ENCODE measurements at places on chromosomes 4 and X. TPM values are rescaled to one million over a fixed set of nuclear protein-coding genes. Genes with fewer than 3 reads are reported as not detected.

- no peak overlapping the region for H3K4me3 ChIP-seq
- H3K4me1 ChIP-seq, result no peaks in the 10 kb centered on the region
- no peaks in the 10 kb centered on the region for H3K27me3 ChIP-seq
- no peaks in the 10 kb centered on the region for H3K36me3 ChIP-seq
Observed at GRCh38 chrX:11481035-11481434, 184.7 kb downstream of the ARHGAP6 start.

GRCh38 chr4:165606465-165607205 is 227.8 kb downstream of the CPE start:
- no peak overlapping the region for H3K27ac ChIP-seq
- no peak overlapping the region for H3K4me3 ChIP-seq
- DNase-seq, result no peak
- H3K27me3 ChIP-seq, result no peaks in the 10 kb centered on the region
- H3K4me1 ChIP-seq, result no peaks in the 10 kb centered on the region

- H3K4me1 ChIP-seq, result no peaks in the 10 kb centered on the region
- no peak overlapping the region for H3K27ac ChIP-seq
- no peaks in the 10 kb centered on the region for H3K27me3 ChIP-seq
Observed at GRCh38 chr4:184000457-184001396, 95.6 kb downstream of the STOX2 start.

The RTL3 gene
- total RNA-seq, result 0.55 TPM

GRCh38 chrX:75963774-75964173 is 178.7 kb upstream of the MAGEE2 start:
- H3K4me3 ChIP-seq, result no peak overlapping the region
- no peaks in the 10 kb centered on the region for H3K4me1 ChIP-seq
- H3K27ac ChIP-seq, result no peak overlapping the region
- H3K27me3 ChIP-seq, result no peaks in the 10 kb centered on the region
- H3K36me3 ChIP-seq, result no peaks in the 10 kb centered on the region

GRCh38 chr4:67292045-67292444 is 253.3 kb downstream of the CENPC start:
- no peak overlapping the region for H3K4me3 ChIP-seq
- no peaks in the 10 kb centered on the region for H3K4me1 ChIP-seq
- no peaks in the 10 kb centered on the region for H3K27me3 ChIP-seq
- H3K36me3 ChIP-seq, result no peaks in the 10 kb centered on the region
- no peak overlapping the region for H3K27ac ChIP-seq

DNA sequence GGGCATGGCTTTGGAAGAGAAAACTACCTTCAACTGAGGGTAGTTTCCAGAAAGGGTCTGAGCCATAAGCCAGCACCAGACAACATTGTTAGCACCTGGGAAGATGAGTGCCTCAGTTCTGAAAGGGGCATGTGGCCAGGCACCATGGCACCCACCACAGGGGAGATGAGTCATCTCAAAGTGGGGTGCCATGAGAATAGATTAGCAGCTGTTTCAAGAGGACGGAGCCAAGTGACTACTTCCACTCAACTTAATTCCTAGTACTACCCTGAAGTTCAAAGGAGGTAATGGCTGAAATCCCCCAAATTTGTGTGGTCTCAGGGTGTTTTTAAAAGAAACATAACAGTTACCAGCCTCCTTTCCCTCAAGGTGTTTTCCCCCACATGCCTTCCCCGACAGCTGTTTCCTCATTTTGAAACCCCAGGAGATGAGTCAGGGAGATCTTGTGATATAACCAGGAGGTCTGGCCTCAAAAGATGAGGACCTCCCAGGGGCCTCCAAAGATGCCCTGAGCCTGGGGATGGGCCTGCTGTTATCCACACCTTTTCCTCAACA is 27.8 kb upstream of the FTHL17 start:
- DNase-seq, result no peak
- no peaks in the 10 kb centered on the region for H3K36me3 ChIP-seq
- H3K4me1 ChIP-seq, result no peaks in the 10 kb centered on the region
- H3K27me3 ChIP-seq, result no peaks in the 10 kb centered on the region
- H3K27ac ChIP-seq, result no peak overlapping the region
- no peak overlapping the region for H3K4me3 ChIP-seq

DNA sequence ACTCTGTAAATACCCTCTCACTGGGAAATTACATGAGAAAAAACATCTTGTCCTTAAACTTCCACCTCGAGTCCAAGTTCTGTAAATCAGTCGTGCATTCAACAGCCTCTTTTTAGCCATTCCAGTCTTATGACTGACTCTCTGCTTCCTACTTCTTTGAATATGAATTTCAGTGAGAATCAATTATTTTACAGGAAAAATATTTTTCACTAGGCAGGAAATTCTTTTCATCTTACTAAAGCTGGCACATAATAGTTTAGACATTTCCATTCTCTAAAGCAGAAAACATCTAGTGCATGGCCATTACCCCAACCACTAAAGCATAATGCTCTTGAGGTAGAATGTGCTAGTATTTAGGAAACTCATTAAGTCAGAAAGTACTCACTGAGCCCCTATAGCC is 565.7 kb upstream of the FAT1 start:
- DNase-seq, result no peak
- no peaks in the 10 kb centered on the region for H3K36me3 ChIP-seq
- H3K4me1 ChIP-seq, result no peaks in the 10 kb centered on the region

Data from stomach (tissue), 19 donors.